ENCODE measurements at places on chromosomes 13 and 19.
A peak's percentile ranks its signal among the peaks of the same experiment; 100 is the strongest.

DNA sequence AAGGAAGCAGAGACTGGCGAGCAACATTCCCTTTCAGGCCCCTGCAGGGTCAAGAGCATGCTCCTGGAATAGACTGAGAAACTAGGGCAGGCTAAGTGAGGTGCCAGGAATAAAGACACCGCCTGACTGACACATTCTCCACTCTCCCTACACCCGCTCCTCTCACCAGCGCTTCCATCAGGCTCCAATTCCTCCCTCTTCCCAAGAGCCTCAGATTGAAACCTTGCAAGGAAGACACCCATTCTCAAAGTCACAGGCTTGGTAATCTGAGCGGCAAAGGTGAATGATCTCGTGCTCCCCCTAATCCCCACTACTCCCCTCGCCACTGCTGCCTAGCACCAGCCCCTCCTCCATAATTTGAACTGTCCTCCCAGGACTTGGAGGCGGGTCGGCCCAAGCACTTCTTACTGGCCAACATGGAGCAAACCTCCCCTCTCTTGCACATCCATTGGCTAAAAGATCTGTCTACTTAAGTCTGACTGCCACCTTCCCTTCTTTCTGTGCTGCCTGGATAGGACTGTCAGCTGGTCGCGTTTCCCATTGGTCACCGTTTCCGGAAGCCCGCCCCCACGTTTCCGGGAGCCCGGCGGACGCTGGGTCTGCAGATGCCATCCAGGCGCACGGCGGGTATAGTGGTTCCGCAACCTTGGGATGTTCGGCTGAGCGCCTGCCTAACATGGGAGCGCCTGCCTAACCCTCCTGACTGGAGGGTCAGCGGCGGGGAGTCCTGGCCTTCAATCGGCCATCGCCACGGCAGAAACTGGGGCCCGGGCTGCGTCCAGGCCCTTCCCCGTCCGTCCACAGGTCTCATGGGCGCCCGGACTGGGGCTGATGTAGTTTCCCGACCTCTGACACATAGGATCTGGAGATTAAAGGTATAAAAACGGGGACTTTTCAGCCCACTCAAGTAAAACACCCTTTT lies 33.6 kb downstream of the ZNF383 start:
- peak; percentile 98 for DNase-seq

GRCh38 chr19:4506449-4507149 lies 11.7 kb downstream of the PLIN4 start:
- peak; percentile 84 for DNase-seq

GRCh38 chr19:43470288-43470687 lies 4.9 kb upstream of the LYPD3 start:
- DNase-seq, result peak; percentile 69

- no peak for DNase-seq
These were observed 118.8 kb downstream of the VWA8 start for GRCh38 chr13:41842036-41842620.

DNA sequence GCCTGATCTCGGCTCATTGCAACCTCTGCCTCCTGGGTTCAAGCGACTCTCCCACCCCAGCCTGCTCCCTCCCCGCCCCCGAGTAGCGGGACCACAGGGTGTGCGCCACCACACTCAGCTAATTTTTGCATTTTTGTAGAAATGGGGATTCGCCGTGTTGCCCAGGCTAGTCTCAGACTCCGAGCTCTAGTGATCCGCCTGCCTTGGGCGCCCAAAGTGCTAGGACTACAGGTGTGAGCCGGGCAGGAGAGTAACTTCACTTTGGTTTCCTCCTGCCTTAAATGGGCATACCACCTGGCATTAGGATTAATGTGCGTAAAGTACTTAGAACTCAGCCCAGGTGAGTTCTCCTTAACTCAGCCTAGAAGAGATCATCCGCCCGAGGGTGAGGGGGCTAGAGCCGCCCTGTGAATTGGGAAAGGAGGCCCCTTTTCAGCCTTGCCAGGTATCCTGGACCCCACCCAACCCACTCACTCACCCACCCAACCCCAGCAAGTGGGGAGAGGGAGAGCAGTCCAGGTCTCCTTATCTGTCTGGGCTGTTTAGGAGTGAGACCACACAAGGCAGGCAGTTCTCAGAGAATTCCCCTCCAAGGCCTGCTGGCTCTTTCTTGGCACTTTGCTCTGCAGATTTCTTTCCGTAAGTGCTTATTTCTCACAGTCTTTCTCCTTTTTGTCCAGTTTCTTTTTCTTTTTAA lies 1.2 kb upstream of the ZFP36 start:
- no peak for DNase-seq

DNA sequence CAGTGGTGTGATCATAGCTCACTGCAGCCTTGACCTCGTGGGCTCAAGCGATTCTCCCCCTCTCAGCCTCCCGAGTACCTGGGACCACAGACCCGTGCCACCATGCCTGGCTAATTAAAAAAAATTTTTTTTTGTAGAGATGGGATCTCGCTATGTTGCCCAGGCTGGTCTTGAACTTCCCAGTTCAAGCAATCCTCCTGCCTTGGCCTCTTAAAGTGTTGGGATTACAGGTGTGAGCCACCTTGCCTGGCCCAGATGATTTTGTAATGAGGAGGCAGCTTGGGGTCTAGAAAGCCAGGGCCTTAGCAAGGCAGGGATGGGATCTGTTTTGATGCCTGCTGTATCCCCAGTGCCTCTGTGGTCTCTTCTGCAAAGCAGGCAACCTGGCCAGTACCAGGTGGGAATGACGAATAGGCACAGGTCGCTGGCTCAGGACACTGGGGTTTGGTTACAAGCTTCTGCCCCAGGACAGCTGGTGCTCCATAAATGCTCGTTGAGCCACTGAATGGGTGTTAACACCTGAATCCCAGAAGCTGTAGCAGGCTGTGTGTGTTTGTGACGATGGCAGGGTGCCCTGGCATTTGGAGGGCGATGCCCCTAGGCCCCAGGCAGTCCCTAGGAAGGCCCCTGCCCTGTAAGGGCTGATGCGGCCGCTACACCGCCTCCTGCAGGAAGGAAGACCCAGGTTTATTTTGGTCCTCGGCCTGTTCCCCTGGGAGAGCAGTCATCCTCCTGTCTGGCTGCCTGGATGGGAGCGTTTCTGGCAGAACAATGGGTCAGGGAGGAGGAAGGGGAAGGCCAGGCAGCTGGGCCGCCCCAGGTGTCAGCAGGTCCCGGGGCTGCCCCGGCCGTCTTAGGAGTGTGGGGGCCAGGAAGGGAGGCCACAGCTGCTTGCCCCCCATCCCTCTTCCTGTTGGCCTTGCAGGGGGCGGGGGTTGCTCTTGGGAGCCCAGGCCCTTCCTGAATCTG lies 8.6 kb downstream of the TNFAIP8L1 start:
- peak; percentile 49 for DNase-seq

DNA sequence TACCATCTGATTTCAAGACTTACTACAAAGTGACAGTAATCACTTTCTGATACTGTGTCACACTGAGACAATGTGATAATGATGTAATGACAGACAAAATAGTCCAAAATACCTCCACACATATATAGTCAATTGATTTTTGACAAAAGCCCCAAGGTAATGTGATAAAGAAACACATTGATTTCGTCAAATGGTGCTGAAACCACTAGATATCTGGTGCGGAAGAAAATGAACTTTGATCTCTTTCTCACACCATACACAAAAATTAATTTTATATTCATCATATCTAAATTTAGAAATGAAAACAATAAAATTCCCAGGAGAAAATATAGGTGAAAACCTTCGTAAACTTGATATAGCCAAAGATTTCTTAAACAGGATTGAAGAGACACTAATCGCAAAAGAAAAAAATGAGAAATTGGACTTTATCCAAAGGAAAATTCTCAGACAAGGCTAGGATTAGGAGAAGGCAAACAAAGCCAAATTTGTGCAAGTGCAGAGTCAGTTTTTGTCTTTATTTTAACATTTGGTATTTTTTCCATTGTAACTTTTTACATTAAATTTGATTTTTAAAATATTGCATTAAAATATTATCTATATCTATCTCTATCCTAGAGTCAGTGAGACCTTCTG lies 739.9 kb downstream of the DIAPH3 start:
- no peak for DNase-seq

DNA sequence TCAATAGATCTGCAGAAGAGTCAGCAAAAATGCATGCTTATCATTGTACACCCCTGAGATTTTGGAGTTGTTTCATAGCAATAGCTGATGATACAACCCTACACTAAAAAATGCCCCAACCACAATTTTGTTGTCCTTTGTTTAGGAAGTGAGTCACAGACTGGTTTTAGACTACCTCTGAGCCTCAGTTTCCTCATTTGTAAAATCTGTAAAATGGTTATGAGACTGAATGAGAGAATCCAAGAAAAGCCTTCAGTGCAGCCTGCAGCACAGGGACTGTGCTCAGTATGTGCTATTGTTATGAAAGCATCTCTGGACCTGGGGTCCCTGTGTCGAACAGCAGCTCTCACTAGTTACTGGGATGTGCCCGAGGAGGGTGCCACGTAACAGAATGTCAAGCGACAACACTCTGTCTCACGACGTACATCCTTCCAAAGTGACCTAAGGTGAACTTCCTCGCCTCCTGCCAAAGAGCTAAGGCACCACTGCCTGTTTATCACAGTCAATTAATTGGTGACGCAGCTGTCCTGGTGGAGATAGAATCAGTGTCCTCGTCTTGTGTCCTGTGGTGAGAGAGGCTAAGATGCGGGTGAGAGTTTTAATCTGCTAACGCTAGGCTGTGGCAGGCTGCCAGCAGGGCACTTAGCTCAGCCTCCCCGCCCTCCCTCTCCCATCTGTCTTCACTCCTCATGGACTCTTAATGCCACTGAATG lies 18.1 kb downstream of the DHRS12 start:
- DNase-seq, result peak; percentile 75

Data from fibroblast of mammary gland (primary cell).